ENCODE measurements at places on chromosomes 7 and 10.

GRCh38 chr7:100093498-100093897 is 4.7 kb downstream of the COPS6 start:
- no peak for DNase-seq

DNA sequence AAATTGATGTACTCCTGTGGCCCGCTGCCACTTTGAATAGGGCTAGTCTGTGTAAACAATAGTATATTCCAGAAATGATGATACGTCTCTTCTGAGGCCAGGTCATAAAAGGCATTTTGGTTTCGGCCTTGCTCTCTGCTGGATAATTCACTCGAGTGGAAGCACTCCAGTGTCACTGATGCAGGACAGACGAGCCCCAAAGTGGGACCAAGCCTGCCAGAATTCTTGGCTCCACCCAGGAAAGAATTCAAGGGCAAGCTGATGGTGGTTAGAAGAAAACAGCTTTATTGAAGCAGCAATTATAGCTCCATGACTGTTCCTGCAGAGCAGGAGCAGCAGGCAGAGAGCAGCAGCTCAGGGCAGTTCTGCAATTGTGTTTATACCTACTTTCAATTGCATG is 717.6 kb downstream of the GRM8 start:
- DNase-seq = no peak

GRCh38 chr7:105678811-105679495 is 97.7 kb upstream of the EFCAB10 start:
- peak; percentile 52 for DNase-seq

- no peak for DNase-seq
Observed at GRCh38 chr10:98267894-98268693, at the start of gene LOXL4. LOXL4 (minus strand) TSS chr10:98268194; CDS start chr10:98263019, 5,175 bp downstream.

DNA sequence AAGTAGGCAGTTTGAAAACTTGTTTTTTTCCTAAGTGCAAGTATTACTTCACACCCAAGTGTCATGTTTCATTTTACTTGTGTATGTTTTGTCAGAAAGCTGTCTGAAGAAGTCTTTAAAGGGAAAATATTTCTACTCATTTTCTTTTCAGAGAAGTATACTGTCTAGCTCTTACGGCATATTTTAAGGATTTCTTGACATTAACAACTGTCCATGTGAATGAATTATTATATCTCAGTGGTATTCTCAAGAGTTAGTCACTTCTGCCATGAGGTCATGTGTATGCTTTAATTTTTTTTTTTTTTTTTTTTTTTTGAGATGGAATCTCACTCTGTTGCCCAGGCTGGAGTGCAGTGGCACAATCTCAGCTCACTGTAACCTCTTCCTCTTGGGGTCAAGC is 229.5 kb downstream of the BICC1 start:
- no peak for DNase-seq

DNA sequence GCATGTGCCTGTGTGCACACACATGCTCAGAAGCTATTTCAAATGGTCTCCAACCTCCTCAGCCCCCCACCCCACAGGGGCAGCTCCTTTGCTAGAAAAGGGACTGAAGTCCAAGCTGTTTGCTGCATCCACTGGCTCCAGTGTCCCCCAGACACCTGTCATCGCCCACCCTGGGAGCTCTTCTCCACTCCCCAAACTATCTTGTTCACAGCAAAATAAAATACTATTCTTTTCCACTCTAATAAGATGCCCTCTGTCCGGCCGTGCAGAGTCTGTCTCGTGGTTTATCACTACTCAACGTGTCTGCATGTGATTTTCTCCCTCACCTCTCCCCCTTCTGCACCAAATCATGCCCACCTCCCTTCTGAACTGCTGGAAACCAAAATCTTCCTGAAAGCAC is 25.6 kb downstream of the HIPK2 start:
- no peak for DNase-seq

DNA sequence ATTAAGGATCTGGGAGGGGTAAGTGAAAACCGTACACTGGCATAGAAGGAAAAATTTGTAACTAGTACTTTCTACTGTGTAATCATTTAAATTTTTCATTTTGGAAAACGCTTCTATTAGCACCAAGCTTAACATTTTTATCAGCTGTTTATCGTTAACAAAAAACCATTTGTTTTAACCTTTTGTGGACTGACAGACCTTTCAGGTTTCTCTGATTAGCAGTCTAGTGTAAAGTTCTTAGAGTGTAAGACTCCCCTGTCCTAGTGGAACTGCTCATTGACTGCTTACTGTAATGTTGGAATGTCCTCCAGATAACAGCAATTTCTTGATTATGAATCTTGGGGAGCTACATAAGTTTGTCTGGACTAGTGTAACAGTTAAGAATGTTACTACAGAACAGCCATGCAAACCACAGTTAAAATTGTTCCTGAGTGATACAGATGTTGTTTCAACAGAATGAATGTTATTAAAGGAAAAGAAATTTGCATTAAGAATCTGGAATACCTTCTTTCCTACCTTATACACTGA is 2.0 kb downstream of the DBF4 start:
- no peak for DNase-seq

DNA sequence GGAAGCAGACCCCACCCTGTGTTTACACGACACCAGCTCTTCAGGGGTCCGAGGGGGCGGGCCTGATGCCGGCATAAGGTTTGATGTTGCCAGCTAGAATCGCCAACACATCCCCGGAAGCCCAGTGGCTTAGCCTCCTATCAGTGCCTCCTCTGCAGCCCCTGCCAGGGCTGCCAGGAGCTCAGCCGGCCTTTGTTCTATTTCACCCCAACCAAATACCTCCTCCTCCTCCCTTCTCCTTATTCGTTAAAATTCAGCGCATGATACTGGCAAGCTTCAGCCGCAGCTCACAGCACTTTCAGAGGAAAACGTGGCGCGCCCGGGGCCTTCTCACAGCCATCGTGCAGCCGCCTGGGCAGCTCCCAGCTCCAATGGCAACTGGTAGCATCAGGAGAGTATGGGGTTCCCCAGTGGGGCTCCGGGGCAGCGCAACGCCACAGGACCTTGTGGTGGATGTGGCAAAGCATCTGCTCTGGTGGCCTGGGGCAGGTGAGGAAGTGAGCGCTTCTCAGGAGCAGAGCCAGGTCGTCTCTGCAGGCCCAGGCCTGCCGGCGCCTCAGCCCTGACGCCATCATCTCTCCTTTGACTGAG is 176.4 kb upstream of the RHEB start:
- DNase-seq = peak; percentile 40

- DNase-seq = no peak
Observed at GRCh38 chr10:114499630-114500190, 95.4 kb upstream of the AFAP1L2 start.

DNA sequence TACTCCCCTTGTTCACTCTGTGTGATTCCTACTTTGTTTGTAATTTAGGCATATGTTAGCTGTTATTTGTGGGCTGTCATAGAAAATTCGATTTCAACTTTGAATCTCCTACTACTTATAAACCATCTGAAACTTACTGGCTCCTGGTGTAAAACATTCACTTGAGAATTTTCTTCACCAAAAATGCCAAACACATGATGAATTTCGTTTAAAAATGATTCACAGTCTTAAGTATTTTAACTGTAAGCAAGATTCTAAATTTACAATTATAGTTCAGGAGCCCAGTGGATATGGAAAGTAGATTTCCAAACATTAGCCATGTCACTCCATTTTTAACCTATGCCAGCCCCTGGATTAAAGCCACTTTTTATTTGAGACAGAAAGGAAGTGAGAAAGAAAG is 3.1 kb downstream of the CPED1 start:
- no peak for DNase-seq

DNA sequence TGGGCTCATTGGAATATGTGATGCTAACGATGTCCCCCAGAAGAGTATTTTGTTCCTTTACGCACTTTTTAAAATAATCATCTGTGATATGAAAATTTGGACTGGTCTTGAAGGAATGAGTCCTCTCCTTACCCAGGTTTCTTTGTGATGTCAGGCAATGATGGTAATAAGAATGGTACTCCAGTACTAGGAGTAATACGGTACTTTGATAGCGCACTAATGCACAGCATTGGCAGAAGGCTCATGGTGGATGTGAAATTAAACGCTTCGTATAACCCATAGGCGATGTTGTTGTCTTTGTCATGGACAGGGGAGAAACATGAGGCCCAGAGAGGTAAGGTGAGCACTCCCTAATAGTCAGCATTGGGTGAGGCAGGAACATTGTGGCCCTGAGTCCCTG is 125.4 kb downstream of the DPP6 start:
- DNase-seq = no peak

- DNase-seq = no peak
Observed at GRCh38 chr7:68613897-68614296, 984.4 kb upstream of the AUTS2 start.

- no peak for DNase-seq
Observed at GRCh38 chr7:71497256-71497946, 365.5 kb downstream of the GALNT17 start.

- no peak for DNase-seq
Observed at GRCh38 chr10:104021246-104021645, 54.3 kb downstream of the SLK start.

DNA sequence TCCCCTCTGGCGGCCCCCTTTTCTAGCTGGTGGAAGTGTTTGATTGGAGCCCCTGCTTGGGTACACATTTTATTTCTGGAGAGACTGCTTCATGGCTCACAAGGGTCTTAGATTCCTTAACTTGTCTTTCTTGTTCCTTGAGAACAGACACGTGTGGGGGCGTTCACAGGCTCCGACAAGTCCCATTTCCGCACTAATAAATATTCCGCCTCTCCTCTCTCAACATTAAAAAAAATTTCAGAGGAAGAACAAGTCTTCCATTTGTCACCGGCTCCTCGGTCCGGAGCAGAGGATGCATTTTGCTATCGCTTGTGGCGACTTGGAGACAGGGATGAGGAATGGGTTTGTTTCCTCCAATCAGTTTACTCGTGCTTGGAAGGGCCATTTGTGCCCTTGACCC is 134.0 kb upstream of the PODXL start:
- no peak for DNase-seq

DNA sequence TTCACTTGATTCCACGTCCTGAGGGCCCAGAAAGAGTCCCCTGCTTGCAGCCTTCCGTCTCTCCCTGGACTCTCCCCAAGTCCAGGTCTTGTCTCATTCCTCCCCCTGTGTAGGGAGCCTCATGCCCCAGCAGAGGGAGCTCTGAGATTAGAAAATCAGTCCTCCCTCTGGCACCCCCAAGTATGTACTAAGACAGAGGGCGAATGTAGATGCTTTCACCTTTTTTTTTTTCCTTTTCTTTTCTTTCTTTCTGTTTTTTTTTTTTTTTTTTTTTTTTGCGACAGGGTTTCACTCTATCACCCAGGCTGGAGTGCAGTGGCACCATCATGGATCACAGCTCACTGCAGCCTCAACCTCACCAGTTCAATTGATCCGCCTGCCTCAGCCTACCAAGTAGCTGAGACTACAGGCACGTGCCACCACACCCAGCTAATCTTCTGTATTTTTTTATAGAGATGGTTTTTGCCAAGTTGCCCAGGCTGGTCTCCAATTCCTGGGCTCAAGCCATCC is 10.3 kb downstream of the SFXN3 start:
- DNase-seq = peak; percentile 96

DNA sequence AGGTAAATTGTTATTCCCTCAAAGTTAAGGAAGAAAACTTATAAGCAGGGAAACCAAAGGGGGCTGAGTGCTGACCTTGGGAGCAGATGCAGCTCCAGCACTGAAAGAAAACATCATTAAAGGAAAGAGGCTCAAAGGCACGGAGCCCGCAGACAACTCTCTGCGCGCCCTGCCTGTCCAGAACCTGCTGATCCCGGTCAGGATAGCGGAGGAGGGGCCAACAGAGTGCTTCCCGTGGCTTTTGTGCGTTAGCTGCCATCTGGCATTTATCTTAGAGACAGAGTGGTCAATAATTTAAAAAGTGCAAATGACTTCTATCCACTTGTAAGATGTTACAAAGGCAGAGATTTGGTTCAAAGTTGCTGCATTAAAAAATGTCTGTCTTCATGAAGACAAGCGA is 162.1 kb downstream of the FANK1 start:
- DNase-seq = no peak

GRCh38 chr7:91293136-91293535 is 28.9 kb downstream of the FZD1 start:
- DNase-seq = no peak

- DNase-seq = no peak
Observed at GRCh38 chr10:83816942-83817341, 322.4 kb upstream of the GHITM start.

DNA sequence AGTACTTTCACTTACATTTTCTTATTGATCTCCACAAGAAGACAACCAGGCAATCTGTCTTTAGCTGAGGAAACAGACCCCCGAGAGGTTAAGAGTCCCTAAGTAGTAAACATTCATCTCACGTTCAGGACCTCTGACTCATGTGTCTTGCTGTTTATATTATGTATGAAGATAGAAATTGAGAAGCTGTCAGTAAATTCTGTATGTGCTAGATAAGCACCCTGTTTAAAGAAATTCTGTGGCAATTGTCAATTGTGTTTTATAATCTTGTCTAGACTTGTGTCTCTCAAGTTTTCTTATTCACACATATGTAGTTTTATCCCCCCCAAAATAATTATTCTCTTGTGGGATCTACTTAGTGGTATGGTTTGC is 14.5 kb downstream of the ADK start:
- no peak for DNase-seq

Data from pons (tissue), 1 donor.